ENCODE measurements at places on chromosomes 12 and 14.

DNA sequence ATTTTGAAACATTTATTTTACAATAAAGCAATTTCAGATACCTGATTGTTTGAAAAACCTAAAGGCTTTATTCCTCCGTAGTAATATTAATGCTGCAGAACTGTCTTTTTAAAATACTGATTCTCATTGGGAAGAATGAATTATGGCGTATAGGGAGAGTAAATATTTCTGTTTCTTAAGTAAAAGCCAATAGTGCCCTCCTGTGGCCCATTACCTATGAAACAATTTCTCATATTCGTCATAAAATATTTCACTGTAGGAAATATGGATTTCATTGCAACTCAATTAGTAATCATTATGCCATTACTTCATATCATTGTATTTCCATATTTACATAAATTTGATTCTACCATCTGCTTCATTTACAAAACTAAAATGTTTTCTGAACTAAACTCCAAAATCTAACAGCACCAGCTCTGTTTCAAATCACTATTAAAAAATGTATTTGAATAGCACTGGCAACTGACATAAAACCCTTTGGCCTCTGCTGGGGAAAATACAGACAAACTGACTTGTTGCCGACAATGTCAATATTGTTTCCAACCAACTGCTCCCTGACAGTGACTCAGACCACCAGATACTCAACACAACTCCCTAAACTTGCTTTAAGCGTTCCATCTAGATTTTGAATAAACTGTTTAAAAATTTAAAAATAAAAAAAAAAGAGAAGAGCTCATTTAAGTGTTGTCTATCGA lies 290.3 kb downstream of the NAV3 start:
- DNase-seq: no peak

GRCh38 chr12:46519407-46519806 lies 146.8 kb upstream of the SLC38A2 start:
- DNase-seq: no peak

GRCh38 chr12:98275131-98275475 lies 240.3 kb upstream of the TMPO start:
- no peak for DNase-seq

DNA sequence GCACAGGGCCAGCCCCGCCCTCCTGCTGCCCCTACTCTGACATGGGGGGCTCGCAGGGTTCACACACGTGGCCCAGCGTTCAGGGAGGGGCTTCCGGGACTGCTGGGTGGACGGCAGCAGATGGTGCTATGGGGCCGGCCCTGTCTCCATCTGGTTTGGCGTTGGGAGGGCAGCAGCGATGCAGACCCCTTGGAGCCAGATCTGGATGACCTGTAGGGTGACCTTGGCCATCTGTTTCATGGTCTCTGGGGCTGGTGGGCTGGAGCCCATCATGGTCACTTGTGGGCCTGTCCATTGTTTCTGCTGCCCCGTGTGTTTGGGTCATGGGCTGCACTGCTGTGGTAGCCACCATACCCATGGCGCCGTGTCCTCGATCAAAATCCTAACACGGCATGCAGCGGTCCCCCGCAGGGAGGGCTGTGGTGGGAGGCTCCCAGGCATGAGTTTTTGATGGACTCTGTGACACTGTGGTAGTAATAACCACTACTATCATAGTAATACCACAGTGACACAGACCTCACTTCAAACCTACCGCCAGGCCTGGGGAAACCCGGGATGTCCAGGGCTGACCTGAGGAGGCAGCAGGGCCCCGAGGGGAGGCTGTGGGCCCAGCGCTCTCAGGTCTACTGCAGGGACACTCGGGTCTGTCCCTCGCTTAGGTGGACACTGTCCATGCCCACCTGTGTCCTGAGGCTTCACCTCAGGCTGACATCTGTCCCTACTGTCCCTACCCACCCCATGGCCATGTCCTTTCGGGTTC lies 359.4 kb downstream of the TMEM121 start:
- no peak for DNase-seq
